GM06990 (cell line): ENCODE measurements at places on chromosomes 7 and 10.

- DNase-seq: no peak
Observed at GRCh38 chr7:21113609-21114415, 314.1 kb upstream of the SP4 start.

- DNase-seq: no peak
Observed at GRCh38 chr10:133438711-133439273, 14.4 kb upstream of the SPRN start.

DNA sequence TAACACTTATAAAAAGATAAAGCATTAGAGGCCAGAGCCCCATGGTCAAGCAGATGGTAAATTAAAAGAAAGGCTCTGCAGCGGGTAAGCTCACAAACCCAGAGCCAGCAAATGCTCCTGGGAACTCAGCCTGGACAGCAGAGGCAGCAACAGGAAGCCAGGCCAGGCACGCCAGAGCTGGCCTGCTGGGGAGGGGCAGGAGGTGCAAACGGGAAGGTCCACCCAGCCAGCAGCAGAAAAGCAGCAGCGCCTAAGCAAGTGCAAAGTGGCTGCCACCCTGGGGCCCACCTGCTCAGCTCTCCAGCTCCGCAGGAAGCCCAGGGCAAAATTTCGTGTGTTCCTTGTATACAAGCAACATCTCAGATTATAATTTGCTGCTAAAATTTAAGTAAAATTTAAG lies 82.7 kb upstream of the GPR22 start:
- DNase-seq: no peak

DNA sequence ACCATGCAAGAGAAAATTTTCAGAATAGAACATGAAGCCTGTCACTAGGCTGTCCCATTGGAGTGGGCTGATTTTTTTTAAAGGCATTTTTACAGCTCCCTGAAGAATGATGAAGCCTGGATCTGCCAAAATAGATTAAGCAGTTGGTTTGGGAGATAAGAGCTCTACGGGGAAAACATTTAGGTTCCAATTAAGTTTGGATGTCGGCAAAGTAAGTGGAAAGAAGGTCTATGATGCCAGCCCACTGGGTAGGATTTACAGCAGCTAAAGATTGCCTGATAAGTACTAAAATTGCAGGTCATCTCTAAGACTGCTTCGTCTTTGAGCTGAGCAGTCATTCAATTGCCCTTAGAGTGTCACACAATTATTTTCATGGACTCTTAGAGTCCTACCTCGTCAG lies 939.2 kb upstream of the CELF2 start:
- no peak for DNase-seq

DNA sequence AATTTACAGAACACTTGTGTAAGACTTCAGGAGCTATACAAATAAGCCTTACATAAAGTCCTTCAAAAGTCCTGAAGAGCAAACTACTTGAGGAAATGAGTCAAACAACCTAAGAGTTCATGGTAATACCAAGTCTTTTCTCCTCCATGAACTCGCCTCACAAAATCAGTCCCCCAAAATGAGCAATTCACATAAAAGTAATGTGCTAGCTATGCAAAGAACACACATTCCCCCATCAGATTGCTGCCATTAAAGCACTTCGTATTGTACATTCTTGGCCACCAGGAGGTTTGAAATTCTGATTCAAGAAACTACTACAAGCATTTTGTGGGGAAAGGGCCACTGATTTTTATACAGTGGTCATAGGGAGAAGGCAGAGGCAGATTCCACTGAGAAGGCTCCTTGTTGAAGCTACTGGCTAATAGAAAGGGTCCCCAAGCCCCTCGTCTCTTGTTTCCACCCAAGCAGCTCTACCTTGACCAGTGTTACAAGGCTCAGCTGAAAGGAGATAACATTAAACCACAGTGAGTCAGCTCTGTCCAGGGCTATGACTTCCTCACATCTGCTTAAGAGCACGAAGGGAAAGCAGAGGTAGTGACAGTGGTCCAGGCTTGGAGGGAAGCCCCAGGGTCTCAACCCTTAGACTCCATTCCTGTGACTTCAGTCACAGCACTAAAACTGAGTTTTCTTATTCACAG lies 115.2 kb upstream of the CDK1 start:
- DNase-seq: no peak
